Naive thymus-derived CD4-positive, alpha-beta T cell (primary cell): ENCODE measurements at places on chromosomes 16 and 17. TPM values are rescaled to one million over a fixed set of nuclear protein-coding genes. Genes with fewer than 3 reads are reported as not detected.
A peak's percentile ranks its signal among the peaks of the same experiment; 100 is the strongest.

The CNTNAP1 gene
- 2.1 TPM for total RNA-seq

The SALL1 gene
- total RNA-seq: not detected

The KRTAP2-3 gene
- total RNA-seq: not detected

The HEXIM1 gene
- 30.5 TPM for total RNA-seq

The SCARF1 gene
- total RNA-seq: 2.3 TPM

GRCh38 chr16:11340710-11341109 lies 4.5 kb upstream of the RMI2 start:
- H3K27me3 ChIP-seq: no peaks in the 10 kb centered on the region
- H3K4me3 ChIP-seq: no peak overlapping the region
- DNase-seq: no peak
- no peak overlapping the region for H3K27ac ChIP-seq
- no peaks in the 10 kb centered on the region for H3K4me1 ChIP-seq

DNA sequence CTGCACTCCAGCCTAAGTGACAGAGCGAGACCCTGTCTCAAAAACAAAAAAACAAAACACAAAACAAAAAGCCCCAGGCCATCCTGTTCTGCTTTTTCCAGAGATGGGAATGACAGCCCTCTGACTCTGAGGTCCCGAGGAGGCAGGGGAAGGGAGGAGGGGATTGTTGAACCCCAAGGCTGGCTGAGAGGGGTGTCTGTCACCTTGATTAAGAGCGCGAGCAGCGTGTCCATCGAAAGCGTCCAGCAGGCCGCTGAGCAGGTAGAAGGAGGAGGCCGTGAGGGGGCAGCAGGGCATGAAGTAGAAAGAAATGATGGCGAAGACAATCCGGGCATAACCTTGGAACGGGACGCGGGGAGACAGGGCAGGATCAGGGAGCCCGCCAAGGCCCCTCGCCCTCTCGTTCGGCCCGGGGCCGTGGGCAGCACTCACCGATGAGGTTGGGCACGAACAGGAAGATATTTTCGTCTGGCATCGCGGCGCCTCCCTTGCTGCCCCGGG lies 593 bp downstream of the CDIPT start:
- peaks cover 42% of the 10 kb centered on the region for H3K36me3 ChIP-seq
- H3K27me3 ChIP-seq: no peaks in the 10 kb centered on the region
- peaks cover 17% of the 10 kb centered on the region for H3K4me1 ChIP-seq
- no peak for DNase-seq
- H3K4me3 ChIP-seq: peak overlapping the region; percentile 66
- peak overlapping the region; percentile 90 for H3K27ac ChIP-seq

- DNase-seq: no peak
- no peak overlapping the region for H3K27ac ChIP-seq
- peaks cover 6% of the 10 kb centered on the region for H3K4me1 ChIP-seq
- no peaks in the 10 kb centered on the region for H3K27me3 ChIP-seq
- H3K36me3 ChIP-seq: no peaks in the 10 kb centered on the region
Observed at GRCh38 chr17:2532146-2532720, 20.5 kb upstream of the METTL16 start.

GRCh38 chr17:40637931-40638330 lies 9.7 kb downstream of the SMARCE1 start:
- no peaks in the 10 kb centered on the region for H3K27me3 ChIP-seq
- no peak overlapping the region for H3K27ac ChIP-seq
- H3K36me3 ChIP-seq: peaks cover 78% of the 10 kb centered on the region
- H3K4me3 ChIP-seq: no peak overlapping the region

- H3K27ac ChIP-seq: no peak within 1 kb of the TSS
- H3K36me3 ChIP-seq: no peaks in the 10 kb centered on the region
- H3K27me3 ChIP-seq: peaks cover 14% of the 10 kb centered on the region
- no peaks in the 10 kb centered on the region for H3K4me1 ChIP-seq
- no peak for DNase-seq
- H3K4me3 ChIP-seq: peak within 1 kb of the TSS; percentile 43
Observed at GRCh38 chr17:9644910-9645751, at the start of gene USP43. Gene USP43 (plus strand): TSS chr17:9645517. CDS start chr17:9645633, 116 bp downstream.

DNA sequence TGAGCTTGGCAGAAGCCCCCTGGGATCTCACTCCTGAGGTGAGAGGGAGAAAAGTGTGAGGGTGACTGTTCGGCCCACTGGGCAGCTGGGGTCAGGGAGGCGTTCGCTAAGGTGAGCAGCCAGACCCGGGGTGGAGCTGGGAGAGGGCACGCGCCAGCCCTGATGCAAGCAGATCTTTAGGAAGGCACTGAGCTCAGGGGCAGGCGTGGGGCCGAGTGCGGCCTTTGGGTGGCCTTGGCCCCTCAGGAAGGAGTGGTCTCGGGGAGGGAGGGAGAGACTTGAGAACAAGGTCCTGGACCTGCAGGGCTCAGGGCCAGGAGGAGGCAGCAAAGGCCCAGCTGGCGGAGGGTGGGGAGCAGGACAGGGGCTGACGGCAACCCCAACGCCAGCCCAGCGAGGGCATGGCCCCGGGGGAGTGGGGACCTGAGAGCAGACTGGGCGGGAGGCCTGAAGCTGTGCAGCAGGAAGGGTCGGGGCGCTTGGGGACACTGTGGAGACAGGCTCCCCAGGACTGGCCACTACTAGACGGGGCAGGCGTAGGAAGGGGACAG lies 14.5 kb upstream of the WDR45B start:
- no peak for DNase-seq
- H3K4me1 ChIP-seq: no peaks in the 10 kb centered on the region
- H3K4me3 ChIP-seq: no peak overlapping the region
- no peaks in the 10 kb centered on the region for H3K27me3 ChIP-seq
- no peak overlapping the region for H3K27ac ChIP-seq

GRCh38 chr16:49341706-49342105 lies 31.9 kb upstream of the C16orf78 start:
- H3K27ac ChIP-seq: no peak overlapping the region
- no peak for DNase-seq
- no peaks in the 10 kb centered on the region for H3K36me3 ChIP-seq
- H3K4me1 ChIP-seq: no peaks in the 10 kb centered on the region

DNA sequence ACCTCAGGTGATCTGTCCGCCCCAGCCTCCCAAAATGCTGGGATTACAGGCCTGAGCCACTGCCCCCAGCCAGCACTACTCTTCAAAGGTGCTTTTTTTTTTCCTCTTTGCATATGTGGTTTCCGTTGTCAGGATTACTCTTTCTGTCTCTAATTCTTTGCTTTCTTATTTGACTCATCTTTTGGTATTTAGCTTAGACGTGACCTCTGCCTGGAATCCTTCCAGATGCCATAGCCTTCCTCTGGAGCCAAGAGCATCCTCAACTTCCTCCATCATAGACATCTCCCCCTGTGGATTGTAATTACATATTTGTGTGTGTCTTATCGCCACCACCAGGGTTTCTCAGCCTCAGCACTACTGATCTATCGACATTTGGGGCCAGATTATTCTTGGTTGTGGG lies 84.4 kb upstream of the XYLT1 start:
- H3K4me3 ChIP-seq: no peak overlapping the region
- H3K27me3 ChIP-seq: no peaks in the 10 kb centered on the region
- H3K4me1 ChIP-seq: no peaks in the 10 kb centered on the region
- no peak overlapping the region for H3K27ac ChIP-seq
- no peak for DNase-seq

DNA sequence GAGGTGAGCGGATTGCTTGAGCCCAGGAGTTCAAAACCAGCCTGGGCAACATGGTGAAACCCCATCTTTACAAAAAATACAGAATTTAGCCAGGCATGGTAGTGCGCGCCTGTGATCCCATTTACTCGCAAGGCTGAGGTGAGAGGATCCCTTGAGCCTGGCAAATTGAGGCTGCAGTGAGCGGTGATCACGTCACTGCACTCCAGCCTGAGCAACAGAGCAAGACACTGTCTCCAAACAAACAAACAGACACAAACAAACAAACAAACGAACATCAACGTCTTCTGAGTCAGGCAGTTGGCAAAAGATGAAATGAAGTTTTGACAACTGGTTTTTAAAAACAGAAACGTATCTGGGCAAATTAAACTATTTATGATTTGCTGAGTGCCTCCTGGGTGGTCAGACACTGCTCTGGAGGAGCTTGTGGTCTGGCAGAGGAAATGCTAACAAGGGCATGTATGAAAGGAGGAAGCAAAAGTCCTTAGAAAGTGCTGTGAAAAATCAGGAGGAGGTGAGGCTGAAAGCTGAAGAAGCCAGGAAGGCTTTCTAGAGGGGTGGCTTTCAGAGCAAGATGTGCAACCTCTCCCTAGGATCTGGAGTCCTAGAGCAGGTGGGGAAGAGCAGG lies 10.2 kb upstream of the KRT20 start:
- H3K36me3 ChIP-seq: no peaks in the 10 kb centered on the region
- no peak overlapping the region for H3K4me3 ChIP-seq
- no peaks in the 10 kb centered on the region for H3K4me1 ChIP-seq
- no peaks in the 10 kb centered on the region for H3K27me3 ChIP-seq

DNA sequence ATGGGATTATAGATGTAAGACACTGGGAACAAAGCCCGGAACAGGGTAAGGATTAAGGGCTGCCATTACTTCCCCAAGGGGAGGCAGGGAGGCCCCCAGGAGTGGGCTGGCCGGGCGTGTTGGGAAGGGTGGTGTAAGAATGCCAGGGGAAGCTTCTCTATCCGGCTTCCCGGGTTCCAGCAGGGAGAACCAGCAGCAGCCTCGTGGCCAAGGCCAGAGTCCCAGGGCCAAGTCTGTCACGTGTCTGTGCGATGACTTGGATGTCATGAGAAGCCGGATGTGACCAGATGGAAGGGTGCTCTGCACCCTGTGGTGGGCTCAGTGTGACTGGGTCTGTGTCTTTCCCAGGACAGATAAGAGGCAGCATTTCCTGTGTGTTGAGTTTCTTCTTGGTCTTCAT lies 52.1 kb downstream of the SCNN1B start:
- H3K4me1 ChIP-seq: no peaks in the 10 kb centered on the region
- no peak overlapping the region for H3K27ac ChIP-seq
- no peaks in the 10 kb centered on the region for H3K36me3 ChIP-seq
- no peaks in the 10 kb centered on the region for H3K27me3 ChIP-seq
- no peak overlapping the region for H3K4me3 ChIP-seq
